Naive thymus-derived CD4-positive, alpha-beta T cell (primary cell): ENCODE measurements at places on chromosomes 3 and 15. TPM values are rescaled to one million over a fixed set of nuclear protein-coding genes. Genes with fewer than 3 reads are reported as not detected.

Gene CCRL2
- 0.34 TPM for polyA plus RNA-seq

Gene WDR72
- polyA plus RNA-seq, result not detected

Gene TRPM1
- not detected for polyA plus RNA-seq

Gene INKA1
- polyA plus RNA-seq, result 1.6 TPM

Gene SLC2A2
- polyA plus RNA-seq, result not detected

DNA sequence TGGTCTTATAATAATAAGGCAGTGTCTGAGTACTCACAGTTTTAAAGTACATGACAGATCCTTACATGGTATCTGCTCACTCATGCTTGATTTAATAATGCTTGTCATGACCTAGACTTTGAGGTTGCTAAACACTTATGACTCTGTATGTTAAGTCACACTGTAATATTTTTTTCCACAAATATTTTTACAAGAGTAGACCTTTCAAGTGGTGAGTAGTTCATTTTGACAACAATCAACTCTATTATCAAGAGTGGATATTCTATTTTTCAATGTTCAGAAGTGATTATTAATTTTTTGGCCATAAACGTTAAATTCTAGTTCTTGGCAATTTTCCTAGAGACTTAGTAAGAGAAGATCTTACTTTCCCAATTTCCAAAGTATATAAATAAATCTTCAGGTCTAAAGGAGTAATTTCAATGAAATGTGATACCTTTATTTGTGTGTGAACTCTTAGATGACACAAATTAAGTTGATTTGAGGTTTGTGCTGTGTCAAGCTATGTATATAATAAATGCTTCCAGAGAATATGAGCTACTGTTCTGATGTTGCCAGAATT lies 104.5 kb downstream of the NLGN1 start:
- H3K36me3 ChIP-seq, result no peaks in the 10 kb centered on the region
- no peaks in the 10 kb centered on the region for H3K27me3 ChIP-seq
- no peaks in the 10 kb centered on the region for H3K4me1 ChIP-seq
- H3K4me3 ChIP-seq, result no peak overlapping the region
- DNase-seq, result no peak

DNA sequence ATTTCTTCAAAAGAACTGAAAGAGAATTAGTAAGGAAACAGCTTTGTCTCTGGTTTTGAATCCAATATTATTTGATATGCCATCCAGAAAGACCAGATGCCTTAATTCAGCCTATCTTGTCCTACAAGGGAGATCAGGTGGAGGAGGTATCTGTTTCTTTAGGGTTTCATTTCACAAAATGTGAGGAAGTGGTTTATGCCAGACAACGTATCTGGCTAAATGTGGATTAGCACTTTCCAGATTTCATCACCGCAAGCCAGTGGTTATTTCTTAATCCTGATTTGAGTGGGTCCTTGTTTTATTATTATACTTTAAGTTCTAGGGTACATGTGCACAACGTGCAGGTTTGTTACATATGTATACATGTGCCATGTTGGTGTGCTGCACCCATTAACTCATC lies 271.1 kb downstream of the EBLN2 start:
- no peak overlapping the region for H3K27ac ChIP-seq
- H3K4me3 ChIP-seq, result no peak overlapping the region
- H3K36me3 ChIP-seq, result no peaks in the 10 kb centered on the region
- H3K27me3 ChIP-seq, result no peaks in the 10 kb centered on the region

DNA sequence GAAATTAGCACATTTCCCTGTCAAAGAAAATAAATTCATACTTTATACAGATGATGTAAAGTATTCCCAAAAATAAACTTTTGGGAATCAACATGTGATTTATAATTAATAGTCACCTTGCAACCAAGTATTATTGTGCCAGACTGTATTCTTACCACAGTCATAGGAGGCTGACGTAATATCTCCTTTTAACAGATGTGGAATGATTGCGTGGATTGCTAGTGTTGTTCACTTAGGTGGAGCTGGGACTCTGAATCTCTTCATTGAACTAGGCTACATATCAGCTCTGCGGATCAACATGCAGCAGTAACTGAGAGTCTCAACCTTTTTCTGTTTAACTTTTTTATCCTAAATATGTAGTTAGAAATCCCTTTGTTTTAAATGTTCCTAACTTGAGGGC lies 37.2 kb downstream of the PXK start:
- no peak for DNase-seq
- H3K4me3 ChIP-seq, result no peak overlapping the region
- H3K4me1 ChIP-seq, result no peaks in the 10 kb centered on the region
- H3K27ac ChIP-seq, result no peak overlapping the region
- H3K27me3 ChIP-seq, result no peaks in the 10 kb centered on the region
- no peaks in the 10 kb centered on the region for H3K36me3 ChIP-seq

GRCh38 chr3:194051366-194052149 lies 84.4 kb upstream of the HES1 start:
- no peaks in the 10 kb centered on the region for H3K36me3 ChIP-seq
- no peak overlapping the region for H3K27ac ChIP-seq
- H3K4me3 ChIP-seq, result no peak overlapping the region
- no peaks in the 10 kb centered on the region for H3K27me3 ChIP-seq

GRCh38 chr3:127438371-127438770 lies 150.5 kb upstream of the PRR20G start:
- H3K36me3 ChIP-seq, result no peaks in the 10 kb centered on the region
- no peak for DNase-seq
- H3K4me1 ChIP-seq, result no peaks in the 10 kb centered on the region
- no peak overlapping the region for H3K27ac ChIP-seq
- no peaks in the 10 kb centered on the region for H3K27me3 ChIP-seq

GRCh38 chr3:188901671-188902287 lies 270.0 kb upstream of the TPRG1 start:
- no peaks in the 10 kb centered on the region for H3K4me1 ChIP-seq
- no peaks in the 10 kb centered on the region for H3K36me3 ChIP-seq
- H3K27ac ChIP-seq, result no peak overlapping the region
- no peak for DNase-seq
- H3K4me3 ChIP-seq, result no peak overlapping the region

DNA sequence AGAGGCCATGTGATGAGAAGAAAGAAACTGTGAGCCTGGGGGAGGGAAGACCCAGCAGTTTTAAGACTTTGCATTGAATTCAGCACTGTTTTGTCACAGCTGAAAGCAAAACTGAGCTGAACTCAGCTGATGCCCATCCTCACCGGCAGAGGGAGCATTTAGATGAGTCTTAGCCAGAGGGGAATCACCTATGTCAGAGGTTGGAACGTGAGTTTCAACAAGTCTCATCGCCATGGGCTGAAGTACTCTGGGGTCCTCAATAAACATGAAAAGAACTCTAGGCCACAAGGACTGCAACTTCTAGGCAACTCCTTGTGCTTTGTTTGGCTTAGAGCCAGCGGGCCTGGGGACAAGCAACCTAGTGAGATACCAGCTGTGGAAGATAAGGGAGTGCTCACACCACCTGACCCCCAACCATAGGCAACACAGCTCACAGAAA lies 324.5 kb downstream of the TBL1XR1 start:
- no peaks in the 10 kb centered on the region for H3K36me3 ChIP-seq
- DNase-seq, result peak; percentile 50

DNA sequence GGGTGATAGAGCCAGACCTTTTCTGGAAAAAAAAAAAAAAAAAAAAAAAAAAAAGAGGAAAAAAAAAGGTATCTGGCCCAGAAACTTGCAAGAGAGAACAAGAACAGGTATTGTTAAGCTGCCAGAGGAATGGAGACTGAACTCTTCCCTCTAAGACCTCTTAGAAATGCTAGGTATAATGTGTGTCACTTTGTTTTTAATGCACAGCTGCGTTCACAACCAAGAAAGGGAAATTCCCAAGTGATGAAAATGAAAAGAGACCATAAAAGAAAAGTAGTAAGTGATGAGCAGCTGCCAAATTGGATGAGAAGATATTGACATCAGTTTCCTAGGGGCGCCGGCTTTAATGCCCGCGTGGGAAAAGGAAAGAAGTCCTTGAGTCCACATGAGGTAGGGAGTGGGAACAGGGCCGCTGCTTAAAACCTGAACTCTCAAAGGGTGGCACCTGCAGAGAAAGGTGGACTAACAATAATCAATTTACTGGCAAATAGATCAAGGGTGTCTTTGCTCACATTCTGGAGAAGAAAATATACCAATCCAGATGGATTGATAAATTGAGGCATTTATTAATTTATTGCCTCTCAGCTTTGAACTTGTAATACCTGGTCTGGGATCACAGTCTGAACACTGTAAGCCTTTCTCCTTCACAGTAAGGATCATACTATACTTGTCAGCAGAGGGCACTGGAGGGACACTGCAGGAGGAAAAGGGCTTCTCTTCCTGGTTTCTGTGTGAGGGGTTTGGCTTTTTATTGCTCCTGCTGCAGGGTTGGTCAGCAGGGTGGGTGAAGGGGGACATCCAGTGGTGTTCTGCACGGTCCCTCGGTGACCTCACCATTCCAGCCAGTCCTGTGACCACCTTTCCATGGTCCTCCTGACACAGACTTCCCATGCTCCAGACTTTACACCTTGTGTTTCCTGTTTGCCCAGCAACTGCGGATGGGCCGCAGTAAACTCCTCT lies 131.6 kb downstream of the AQP9 start:
- no peaks in the 10 kb centered on the region for H3K4me1 ChIP-seq
- H3K4me3 ChIP-seq, result no peak overlapping the region
- no peak overlapping the region for H3K27ac ChIP-seq
- no peaks in the 10 kb centered on the region for H3K27me3 ChIP-seq
- no peak for DNase-seq
- H3K36me3 ChIP-seq, result no peaks in the 10 kb centered on the region

DNA sequence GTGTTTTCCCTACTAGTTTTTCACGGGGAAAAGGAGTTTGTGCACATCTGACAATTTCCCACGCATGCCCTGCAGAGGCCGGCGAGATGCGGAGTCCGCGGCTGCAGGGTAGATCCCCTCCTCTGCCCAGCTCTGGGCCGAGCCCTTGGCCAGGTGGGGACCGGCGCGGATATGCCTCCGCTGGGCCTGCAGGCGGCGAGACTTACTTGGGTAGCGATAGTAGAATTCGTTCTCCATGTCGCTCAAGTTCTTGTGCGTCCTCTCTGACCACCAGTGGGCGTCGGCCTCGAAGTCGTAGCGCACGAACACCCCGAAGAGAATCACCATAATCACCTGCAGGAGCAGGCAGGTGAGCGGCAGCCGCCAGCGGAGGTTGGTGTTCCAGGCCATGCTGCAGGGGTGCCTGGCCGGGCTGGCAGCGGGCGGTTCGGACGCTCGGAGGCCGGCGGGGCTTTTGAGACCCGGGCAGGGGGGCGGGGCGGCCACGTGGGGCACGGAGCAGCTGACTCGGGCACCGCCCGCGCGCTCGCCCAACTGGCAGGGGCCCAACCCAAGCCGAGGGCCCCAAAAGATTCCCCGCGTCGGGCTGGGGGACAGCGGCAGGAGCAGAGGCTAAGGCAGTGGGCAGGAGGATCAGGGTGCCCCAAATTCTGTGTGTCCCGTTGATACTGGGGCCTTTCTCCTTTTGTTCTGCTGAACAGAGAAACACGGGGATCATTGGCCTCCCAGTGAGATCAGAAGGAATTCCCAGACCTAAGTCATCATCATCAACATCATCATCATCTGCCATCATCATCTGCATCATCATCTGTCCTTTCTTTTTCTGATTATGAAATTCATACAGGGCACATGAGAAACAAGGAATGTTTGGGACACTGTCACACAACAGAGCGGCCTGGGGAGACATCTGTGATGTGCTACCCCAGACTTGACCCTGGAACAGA lies at the start of gene RHCG:
Gene RHCG, minus strand, starts transcription at position 429 of the 944 bp plus-strand sequence. Its CDS starts 39 bp downstream, at position 390.
- H3K27me3 ChIP-seq, result no peaks in the 10 kb centered on the region
- no peak within 1 kb of the TSS for H3K4me3 ChIP-seq
- H3K36me3 ChIP-seq, result no peaks in the 10 kb centered on the region
- H3K4me1 ChIP-seq, result no peaks in the 10 kb centered on the region
- H3K27ac ChIP-seq, result no peak within 1 kb of the TSS

DNA sequence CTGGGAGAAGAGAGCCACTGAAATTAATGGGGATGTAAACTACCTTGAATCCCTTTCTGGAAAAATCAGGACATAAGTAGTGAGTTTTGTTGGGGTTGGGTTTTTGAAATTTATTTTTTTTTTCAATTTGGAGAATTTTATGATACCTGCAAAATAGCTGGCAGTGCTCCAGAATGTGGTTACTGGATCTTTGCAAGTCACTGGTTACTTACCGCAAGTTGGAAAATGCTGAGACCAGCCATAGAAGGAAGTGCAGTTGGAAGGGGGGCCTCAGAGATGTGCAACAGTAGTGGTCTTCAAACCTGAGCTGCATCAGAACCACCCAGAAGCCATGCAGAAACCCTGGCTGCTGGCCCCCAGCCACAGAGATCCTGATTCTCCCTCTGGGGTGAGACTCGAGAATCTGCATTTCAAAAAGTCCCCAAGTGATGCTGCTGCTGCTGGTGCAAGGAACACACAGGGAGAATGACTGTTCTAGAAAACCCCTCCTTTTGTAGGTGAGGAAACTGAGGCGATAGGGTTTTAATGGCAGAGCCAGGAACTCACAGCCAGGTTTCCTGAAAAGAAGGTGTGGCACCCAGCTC lies 39.7 kb downstream of the SEMA5B start:
- no peak overlapping the region for H3K4me3 ChIP-seq
- no peak for DNase-seq
- H3K27ac ChIP-seq, result no peak overlapping the region
- H3K36me3 ChIP-seq, result no peaks in the 10 kb centered on the region
- no peaks in the 10 kb centered on the region for H3K27me3 ChIP-seq

DNA sequence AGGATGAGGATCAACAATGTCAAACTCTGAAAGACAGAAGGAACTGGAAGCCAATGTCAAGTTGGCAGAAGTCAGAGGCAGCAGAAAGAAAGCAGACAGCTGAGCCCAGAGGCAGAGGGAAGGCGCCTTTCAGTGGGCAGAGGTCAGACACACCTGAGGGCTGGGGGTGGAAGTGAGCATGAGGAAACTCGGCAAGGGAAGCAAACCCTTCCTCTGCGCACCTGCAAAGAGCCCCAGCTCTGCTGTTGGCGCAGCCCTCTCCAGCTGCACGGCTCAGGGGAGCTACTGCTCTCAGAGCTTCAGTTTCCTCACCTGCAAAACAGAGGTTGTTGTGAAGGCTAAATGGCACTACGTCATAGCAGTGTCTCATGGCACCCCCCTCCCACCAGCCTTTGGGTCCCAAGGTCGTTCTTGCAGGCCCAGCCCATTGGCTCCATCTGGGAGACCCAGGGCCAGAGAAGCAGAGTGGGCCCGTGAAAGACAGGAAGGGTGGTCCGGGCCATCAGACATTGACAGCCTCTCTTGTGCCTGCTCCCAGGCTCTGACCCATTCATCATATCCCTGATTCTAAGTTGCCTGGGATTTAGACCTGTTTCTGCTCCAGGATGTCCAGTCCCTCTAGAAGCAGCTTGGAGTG lies 53.3 kb upstream of the SLC6A11 start:
- no peaks in the 10 kb centered on the region for H3K27me3 ChIP-seq
- H3K4me3 ChIP-seq, result no peak overlapping the region
- H3K27ac ChIP-seq, result no peak overlapping the region
- H3K4me1 ChIP-seq, result no peaks in the 10 kb centered on the region
- no peak for DNase-seq
- H3K36me3 ChIP-seq, result no peaks in the 10 kb centered on the region
